ENCODE measurements at places on chromosomes 12 and 14.
A peak's percentile ranks its signal among the peaks of the same experiment; 100 is the strongest.

DNA sequence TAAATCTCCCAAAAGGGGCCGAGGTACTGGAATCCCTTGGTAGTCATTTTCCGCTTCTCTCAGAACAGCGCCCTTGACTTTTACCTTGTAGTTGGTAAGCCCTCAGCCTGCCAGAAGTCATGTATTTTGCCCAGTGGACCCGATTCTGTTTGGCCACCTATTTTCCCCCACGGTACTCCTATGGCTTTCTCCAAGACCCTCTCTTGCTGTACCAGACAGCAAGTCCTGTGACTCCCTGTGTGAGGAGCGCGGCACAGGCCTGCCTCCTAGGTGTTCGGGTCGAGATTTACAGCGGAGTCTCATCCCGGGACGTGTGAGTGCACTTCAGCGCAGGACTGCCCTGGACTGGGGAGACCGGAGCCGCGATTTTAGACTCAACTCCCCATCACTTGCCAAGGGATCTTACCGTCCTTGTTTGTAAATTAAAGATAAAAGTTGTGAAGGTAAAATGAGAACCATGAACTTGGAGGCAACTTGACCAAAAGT is 1.1 kb upstream of the MBD6 start:
- no peak for DNase-seq

- DNase-seq, result peak; percentile 59
Observed at GRCh38 chr12:51421266-51421884, 3.3 kb upstream of the SLC4A8 start.

GRCh38 chr12:109581334-109581691 is 7.7 kb downstream of the MVK start:
- DNase-seq, result no peak

- no peak for DNase-seq
Observed at GRCh38 chr14:64706593-64707193, 2.5 kb downstream of the PLEKHG3 start.

DNA sequence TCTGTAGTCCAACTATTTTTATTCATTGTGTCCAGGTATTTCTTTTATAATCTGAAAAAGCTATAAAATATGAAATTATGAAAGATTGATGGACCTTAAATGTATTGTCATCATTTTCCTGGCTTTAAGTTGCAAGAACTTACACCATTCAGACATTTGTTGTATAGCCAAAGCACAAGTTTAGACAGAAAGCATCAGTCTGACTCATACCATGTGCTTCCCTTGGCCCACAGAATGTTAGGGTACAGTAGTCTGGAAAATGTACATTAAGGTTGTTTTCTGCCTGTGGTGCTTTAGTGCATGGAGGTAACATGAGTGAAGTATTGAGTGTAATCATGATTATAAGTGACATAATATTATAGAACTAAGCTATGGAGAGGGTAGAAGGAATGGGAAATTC is 1002.5 kb downstream of the BCL11B start:
- no peak for DNase-seq

DNA sequence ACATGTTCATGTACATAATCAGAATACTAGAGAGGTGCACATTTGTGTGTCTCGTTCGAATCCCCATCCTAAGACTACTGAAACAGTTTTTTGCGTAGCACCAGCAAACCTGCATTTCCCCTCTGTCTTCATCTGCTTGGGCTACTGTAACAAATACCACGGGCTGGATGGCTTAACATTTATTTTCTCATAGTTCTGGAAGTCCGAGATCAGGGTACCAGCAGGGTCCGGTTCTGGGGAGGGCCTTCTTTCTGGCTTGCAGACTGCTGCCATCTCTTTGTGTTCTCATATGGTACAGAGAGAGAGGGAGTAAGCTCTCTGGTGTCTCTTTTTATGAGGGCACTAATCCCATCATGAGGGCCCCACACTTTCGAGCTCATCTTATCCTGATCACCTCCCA is 30.6 kb downstream of the KLC1 start:
- DNase-seq, result no peak

GRCh38 chr12:101086490-101087135 is 123.4 kb downstream of the SLC5A8 start:
- DNase-seq, result no peak

DNA sequence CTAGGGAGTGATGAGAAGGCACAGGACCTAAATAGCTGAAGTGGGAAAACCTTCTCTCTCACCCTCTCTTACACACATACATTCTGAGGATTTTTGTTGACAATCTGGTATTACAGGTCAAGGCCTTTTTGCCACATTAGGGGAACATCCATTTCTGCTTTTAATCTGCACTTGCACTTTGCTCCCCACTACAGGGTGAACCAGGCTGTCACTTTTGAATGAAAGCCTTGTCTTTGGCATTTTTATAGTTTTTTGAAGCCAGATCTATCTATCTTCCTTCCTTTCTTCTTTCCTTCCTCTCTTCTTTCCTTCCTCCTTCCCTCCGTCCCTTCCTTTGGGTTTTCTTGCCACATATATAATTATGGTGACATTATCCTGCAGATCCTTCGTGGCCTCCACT is 165.9 kb upstream of the OTX2 start:
- DNase-seq, result no peak

DNA sequence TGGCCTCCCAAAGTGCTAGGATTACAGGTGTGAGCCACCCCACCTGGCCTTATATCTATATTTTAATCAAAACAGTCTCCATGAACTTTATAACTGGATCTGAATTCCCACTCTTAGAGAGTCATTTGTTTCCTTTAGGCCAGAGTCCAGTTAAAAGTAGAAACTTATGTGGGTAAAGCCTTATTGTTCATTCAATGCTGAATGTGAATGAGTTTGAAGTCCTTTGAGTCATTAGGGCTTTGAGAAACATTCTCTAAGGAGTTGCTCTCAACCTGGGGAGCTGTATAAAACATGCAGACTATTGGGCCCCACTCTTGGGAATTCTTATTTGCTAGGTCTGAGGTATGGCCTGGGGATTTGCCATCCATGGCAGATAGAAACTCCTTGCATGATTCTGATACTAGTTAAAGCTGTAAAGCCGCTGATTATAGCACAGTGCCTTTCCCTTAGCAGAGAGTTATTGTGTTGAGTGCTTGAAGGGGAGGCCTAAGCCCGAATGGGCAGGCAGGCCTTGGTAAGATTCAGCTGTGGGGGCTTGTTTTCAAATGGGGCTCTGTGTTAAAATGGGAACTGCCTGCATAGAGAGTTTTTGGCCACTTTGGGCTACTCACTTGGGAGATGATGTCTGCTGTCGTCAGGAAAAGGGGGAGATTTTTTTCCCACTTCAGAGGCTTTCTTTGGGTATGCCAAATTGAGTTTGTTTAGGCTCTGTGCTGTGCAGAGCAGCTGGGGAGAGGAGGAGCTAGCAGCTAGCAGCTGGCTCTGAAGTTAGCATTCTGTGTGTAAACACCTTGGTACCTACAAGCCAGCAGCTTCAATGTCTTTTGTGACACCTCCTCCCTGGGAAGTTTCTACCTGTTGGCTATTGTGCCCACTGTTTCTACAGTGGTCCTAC is 117.5 kb downstream of the DACT1 start:
- DNase-seq, result no peak

DNA sequence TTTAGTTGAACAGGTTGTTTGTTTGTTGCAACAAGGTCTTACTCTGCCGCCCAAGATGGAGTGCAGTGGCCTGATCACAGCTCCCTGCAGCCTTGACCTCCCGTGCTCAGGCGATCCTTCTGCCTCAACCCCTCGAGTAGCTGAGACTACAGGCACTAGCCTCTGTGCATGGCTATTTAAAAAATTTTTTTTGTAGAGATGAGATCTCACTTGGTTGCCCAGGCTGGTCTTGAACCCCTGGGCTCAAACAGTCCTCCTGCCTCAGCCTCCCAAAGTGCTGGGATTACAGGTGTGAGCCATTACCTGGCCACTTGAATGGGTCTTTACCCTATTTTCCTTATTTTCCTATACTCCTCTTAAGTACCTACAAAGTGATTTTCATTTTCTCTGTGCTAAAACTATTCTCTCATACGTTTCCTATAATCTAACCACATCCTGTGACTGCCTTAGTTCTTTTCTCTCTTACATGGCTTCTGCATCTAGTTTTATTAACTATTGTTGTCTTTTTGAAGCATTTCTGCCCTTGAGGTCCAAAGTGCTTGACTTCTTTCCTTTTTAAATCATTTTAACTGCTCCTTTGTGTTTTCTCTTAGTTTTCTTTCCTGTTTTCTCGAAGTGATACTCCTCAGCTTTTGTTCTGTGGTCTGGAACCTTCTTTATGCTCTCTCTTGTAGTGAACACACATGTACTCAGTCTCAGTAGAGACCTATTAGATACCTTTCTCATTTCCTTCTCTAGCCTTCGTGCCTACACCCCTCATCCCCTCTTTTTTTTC is 14.1 kb downstream of the GPX2 start:
- peak; percentile 83 for DNase-seq

GRCh38 chr14:24459331-24459730 is 16.8 kb upstream of the SDR39U1 start:
- DNase-seq, result no peak

All from Jurkat, Clone E6-1 (cell line).